Lower lobe of right lung (tissue), 2 donors: ENCODE measurements at places on chromosomes 13 and 19. TPM values are rescaled to one million over a fixed set of nuclear protein-coding genes. Genes with fewer than 3 reads are reported as not detected.

Gene KEAP1
- 67.5 TPM for total RNA-seq

- H3K27me3 ChIP-seq: no peaks in the 10 kb centered on the region
- H3K4me3 ChIP-seq: no peak overlapping the region
- no peaks in the 10 kb centered on the region for H3K36me3 ChIP-seq
Observed at GRCh38 chr13:29465741-29466293, 129.7 kb downstream of the SLC7A1 start.

DNA sequence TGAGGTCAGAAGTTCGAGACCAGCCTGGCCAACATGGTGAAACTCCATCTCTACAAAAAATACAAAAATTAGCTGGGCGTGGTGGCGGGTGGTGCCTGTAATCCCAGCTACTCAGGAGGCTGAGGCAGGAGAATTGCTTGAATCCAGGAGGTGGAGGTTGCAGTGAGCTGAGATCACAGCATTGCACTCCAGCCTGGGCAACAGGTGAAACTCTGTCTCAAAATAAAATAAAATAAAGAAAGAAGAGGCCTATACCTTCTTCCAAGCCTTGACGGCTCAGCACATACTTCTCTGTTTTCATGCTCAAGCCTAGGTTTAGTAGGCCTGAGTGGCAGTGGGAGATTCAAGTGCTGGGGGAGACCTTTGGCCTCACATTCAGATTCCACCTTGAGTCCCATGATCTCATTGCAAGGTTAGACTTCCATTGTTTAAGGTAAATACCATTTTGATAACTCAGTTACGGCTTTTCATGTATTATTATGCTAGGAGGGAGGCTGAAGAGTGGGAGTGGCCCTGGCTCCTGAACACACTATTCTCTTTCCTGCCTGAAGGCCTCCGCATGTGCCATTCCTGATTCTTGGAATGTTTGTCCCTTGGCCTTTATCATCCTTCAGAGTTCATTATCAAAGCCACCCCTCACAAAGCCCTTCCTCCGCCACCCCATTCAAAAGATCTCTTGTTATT lies 1.6 kb upstream of the SPINT2 start:
- H3K4me1 ChIP-seq: peaks cover 29% of the 10 kb centered on the region
- no peaks in the 10 kb centered on the region for H3K27me3 ChIP-seq
- no peak for DNase-seq
- no peaks in the 10 kb centered on the region for H3K36me3 ChIP-seq

Gene UBE2S
- 18.6 TPM for total RNA-seq

Gene PSG1
- not detected for total RNA-seq

Gene ASPDH
- not detected for total RNA-seq

GRCh38 chr19:17488593-17489391 lies 18.5 kb downstream of the SLC27A1 start:
- peak overlapping the region; percentile 59 for H3K27ac ChIP-seq
- peak overlapping the region; percentile 29 for H3K4me3 ChIP-seq
- peak; percentile 94 for DNase-seq
- H3K27me3 ChIP-seq: no peaks in the 10 kb centered on the region
- no peaks in the 10 kb centered on the region for H3K36me3 ChIP-seq

DNA sequence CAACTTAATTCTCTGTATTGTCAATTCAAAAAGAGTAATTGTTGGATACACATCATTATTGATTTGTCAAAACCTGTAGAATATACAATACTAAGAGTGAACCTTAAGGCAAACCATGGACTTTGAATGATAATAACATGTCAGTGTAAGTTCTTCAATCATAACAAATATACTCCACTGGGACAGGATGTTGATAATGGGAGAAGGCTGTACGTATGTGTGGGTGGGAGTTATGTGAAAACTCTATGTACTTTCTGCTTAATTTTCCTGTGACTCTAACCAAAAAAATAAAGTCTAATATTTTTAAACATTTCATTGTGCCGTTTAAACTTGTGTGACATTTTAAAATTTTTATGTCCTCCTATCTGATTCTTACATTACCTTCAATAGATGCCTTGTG lies 526.7 kb downstream of the SUCLA2 start:
- H3K4me1 ChIP-seq: no peaks in the 10 kb centered on the region
- H3K36me3 ChIP-seq: no peaks in the 10 kb centered on the region
- no peak overlapping the region for H3K4me3 ChIP-seq
- no peak overlapping the region for H3K27ac ChIP-seq
- H3K27me3 ChIP-seq: no peaks in the 10 kb centered on the region

- no peaks in the 10 kb centered on the region for H3K27me3 ChIP-seq
- H3K4me1 ChIP-seq: peaks cover 25% of the 10 kb centered on the region
- H3K4me3 ChIP-seq: no peak overlapping the region
- no peak overlapping the region for H3K27ac ChIP-seq
- DNase-seq: peak; percentile 43
Observed at GRCh38 chr19:46605356-46605821, 4.3 kb downstream of the CALM3 start.

DNA sequence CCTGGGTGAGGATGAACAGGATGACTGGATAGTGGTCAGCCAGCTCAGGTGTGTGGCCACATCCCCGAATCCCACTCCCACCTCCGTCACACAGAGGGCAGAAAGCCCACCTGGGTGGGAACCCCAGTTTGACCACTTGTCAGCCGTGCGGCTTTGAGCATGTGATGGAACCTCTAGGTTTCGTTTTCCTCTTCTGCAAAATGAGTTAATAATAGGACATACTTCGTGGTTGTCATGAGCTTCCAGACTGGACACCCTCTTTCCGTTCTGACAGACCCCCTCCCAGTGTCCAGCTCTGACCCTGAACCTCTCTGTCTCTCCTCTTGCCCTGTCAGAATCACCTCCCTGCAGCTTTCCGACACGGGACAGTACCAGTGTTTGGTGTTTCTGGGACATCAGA lies 1.8 kb downstream of the AXL start:
- DNase-seq: no peak
- peak overlapping the region; percentile 62 for H3K4me3 ChIP-seq
- peak overlapping the region; percentile 83 for H3K27ac ChIP-seq

Gene LRRC8E
- total RNA-seq: 6.6 TPM

DNA sequence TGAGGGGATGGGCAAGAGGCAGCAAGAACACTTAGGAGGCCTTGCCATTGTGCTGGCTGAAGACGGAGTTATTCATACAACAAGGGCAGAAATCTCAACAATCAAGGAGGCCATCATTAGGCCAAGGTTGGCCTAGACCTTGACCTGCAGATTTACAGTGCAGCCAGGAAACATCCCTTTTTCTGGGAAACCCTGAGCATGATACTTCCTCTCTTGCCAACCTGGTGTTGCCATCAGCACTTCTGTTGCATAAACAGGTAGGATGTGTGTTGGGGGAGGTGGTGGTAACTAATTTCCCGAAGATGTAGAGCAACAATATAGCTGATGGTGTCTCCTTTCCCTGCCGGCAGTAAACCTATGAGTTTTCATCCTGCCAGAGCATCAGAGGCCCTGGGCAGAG lies 8.0 kb downstream of the TMEM272 start:
- H3K4me1 ChIP-seq: no peaks in the 10 kb centered on the region
- H3K4me3 ChIP-seq: no peak overlapping the region
- peaks cover 3% of the 10 kb centered on the region for H3K27me3 ChIP-seq
- DNase-seq: no peak
- no peak overlapping the region for H3K27ac ChIP-seq
- no peaks in the 10 kb centered on the region for H3K36me3 ChIP-seq

DNA sequence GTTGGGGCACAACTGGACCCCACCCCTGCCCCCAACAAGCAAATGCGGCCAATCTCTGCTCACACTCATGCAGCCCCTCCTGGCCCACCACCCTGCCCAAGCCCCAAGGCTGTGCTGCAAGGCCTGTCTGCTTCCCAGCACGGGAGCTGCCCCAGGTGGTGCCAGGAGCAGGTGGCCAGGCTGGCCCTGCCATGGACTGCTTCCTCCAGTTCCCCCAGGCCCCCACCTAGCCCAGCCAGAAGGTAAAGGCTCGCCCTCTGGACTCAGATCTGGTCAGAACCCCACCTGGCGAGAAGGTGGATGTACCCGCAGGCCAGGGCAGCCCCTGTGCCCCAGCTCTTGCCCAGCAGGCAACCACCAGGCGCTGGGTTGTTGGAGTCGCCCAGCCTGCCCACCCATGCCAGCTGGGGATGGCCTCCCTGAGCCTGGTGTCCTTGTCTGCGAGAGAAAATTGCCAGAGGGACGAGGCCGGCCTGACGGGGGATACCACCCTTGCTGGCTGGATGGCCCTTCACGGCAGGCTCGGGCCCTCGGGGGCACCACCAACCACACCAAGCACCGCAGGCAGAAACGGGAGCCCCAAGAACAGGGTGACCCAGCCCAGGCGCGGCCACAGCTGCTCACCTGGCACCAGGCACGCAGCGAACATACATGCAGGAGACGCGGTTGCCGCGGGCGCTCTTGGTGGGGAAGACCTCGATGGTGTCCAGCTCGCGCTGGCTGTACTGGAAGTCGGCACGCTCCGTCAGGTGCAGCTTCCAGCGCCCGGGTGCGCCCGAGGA lies 4.5 kb downstream of the ABHD17A start:
- H3K4me3 ChIP-seq: peak overlapping the region; percentile 97
- no peaks in the 10 kb centered on the region for H3K27me3 ChIP-seq
- peaks cover 22% of the 10 kb centered on the region for H3K36me3 ChIP-seq

DNA sequence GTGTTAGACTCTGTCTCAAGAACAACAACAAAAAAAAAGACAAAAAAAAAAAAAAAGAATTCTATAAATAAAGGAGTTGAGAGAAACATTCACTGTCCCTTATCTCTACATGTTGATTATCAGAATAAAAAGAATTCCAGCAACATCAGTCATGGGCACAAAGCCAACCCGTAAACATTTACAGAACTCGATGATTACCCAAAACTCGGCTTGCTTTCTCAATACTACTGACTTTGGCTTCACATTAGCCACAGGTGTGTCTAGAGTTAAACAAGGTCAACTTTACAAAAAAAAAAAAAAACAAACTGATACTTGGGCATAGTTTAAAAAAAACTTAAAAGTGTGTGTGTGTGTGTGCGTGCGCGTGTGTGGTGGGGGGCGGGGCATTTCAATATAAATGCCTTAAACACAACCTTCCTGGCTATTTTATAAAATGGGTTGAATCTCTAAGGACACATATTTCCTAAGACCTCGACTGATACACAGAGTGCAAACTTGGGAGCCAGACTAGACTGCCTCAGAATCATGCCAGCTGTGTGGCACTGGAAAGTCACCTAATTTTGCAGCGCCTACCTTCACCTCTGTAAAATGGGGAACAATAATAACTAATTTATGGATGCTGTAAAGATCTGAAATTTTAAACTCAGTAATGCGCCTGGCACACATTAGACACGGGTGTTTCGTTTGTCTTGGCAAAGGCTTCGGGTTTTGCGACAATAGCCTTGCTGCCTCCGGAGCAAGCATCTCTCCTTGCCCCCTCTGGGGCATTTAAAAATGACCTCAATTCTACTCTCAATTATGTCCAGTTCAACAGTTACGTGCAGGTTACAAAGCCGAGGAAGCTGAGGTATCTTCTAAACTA lies 922 bp downstream of the EBPL start:
- H3K4me1 ChIP-seq: peaks cover 20% of the 10 kb centered on the region
- H3K4me3 ChIP-seq: peak overlapping the region; percentile 89
- H3K27ac ChIP-seq: peak overlapping the region; percentile 84
- DNase-seq: no peak

Gene CGB5
- not detected for total RNA-seq

GRCh38 chr13:43751624-43752023 lies 35.1 kb downstream of the ENOX1 start:
- no peaks in the 10 kb centered on the region for H3K27me3 ChIP-seq
- H3K4me1 ChIP-seq: no peaks in the 10 kb centered on the region
- DNase-seq: no peak

GRCh38 chr13:32857689-32858088 lies 158.5 kb upstream of the KL start:
- no peak for DNase-seq
- no peak overlapping the region for H3K27ac ChIP-seq
- H3K4me1 ChIP-seq: no peaks in the 10 kb centered on the region
- H3K4me3 ChIP-seq: no peak overlapping the region
- H3K27me3 ChIP-seq: no peaks in the 10 kb centered on the region

DNA sequence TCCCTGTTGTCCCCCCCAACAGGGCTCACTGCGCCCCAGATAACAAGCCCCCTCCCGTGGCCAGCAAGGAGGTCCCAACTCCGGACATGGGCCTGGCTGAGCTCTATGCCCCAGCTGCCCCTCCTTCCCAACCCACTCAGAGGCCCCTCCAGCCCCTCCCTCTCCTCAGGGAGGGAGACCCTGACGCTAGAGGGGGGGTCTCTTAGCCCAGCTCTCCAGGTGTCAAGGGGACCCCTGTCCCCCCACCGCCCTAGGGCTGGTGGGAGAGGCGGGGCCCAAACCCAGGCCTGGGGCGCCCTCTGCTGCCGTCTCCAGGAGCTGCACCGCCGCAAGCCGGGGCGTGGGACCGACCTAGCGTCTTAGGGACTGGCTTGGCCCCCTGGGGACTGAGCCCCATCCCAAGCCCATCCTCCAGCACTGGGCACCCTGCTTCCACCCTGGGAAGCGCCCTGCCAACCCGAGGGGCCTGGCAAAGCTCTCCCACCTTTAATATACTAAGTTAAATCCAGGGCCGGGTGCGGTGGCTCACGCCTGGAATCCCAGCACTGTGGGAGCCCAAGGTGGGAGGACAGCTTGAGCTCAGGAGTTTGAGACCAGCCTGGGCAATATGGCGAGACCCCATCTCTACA lies 1.4 kb downstream of the GRIN3B start:
- H3K27ac ChIP-seq: no peak overlapping the region
- H3K4me3 ChIP-seq: no peak overlapping the region
- H3K27me3 ChIP-seq: peaks cover 63% of the 10 kb centered on the region

DNA sequence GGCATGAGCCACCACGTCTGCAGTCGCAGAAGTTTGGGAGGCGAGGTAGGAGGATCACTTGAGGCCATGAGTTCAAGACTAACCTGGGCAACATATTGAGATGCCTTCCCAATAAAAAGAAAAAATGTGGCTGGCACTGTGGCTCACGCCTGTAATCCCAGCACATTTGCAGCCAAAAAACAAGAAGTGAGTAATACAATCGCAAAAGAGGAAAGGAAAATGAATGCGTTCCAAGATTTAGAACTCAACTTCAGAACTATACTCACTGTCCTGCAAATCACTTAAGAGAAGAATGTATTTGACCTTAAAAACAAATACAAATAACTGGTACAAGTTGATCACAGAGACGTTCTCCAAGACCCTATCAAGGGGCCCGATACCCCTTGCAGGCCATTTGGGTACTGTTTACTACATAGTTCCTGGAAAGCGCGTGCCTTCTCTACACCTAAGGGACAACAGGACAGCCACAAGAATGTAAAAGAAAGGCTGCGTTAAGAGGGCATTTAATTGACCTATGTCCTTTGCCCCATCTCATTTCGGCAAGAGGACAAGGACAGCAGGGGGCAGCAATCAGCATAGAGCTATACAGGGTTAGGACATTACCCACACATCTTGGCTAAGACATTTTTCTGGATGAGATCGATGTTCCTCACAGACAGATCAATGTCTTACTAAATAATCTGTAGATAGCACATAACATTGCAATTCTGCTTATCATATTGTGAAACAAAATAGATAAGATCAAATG lies 41.3 kb downstream of the FLT3 start:
- H3K27ac ChIP-seq: no peak overlapping the region
- DNase-seq: no peak
- H3K36me3 ChIP-seq: no peaks in the 10 kb centered on the region
- peaks cover 4% of the 10 kb centered on the region for H3K27me3 ChIP-seq
- no peak overlapping the region for H3K4me3 ChIP-seq

Gene TEX101
- not detected for total RNA-seq
